Fibroblast of lung (primary cell): ENCODE measurements at places on chromosomes 5 and 9. TPM values are rescaled to one million over a fixed set of nuclear protein-coding genes. Genes with fewer than 3 reads are reported as not detected.

The PHF24 gene
- total RNA-seq = under 0.01 and 0.17 TPM in 2 replicates

The SLC2A6 gene
- total RNA-seq = 5.6 and 9.1 TPM in 2 replicates

The COL27A1 gene
- 3.6 and 5.4 TPM in 2 replicates for total RNA-seq

The C9orf152 gene
- total RNA-seq = under 0.01 TPM in 1 of 2 replicates, not detected in the other

The LPAR1 gene
- total RNA-seq = 146 and 222 TPM in 2 replicates

The GRXCR2 gene
- total RNA-seq = not detected in 2 replicates

DNA sequence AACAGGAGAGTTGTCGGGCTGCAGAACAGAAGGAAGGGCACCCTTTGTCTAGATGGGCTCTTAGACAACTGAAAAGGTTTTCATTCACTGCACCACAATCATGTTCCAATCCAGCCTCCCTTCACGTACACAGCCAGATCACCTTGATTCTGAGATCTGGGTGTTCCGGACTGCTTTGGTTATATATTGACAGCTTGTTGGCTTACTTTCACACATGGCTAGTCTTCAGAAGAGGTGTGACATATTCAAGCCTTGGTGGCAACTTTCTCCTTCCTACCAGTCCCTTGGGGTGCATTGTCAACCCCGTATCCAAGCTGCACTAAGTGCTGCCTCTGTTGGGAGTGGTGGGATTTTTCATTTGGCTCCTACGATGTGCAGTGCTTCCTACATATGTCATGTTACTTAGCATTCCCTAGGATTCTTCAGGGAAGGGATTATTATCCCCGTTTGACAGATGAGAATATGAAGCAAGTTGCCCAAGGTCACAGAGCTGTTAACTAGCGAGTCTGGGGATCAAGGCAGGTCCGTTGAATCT lies 100.6 kb downstream of the LIFR start:
- H3K4me1 ChIP-seq = peaks cover 1% of the 10 kb centered on the region
- no peaks in the 10 kb centered on the region for H3K27me3 ChIP-seq
- no peak overlapping the region for H3K4me3 ChIP-seq
- no peak overlapping the region for H3K27ac ChIP-seq
- H3K36me3 ChIP-seq = no peaks in the 10 kb centered on the region

DNA sequence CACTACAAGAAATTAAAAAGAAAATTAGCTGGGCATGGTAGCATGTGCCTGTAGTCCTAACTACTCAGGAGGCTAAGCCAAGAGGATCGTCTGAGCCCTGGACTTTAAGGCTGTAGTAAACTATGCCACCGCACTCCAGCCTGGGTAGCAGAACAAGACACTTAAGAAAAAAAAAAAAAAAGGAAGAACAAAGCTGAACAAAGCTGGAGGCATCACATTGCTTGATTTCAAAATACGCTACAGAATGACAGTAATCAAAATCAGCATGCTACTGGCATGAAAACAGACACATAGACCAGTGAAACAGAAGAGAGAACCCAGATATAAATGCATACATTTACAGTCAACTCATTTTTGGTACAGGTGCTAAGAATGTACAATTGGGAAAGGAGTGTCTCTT lies 14.5 kb upstream of the OTULIN start:
- H3K4me1 ChIP-seq = peaks cover 2% of the 10 kb centered on the region
- H3K27me3 ChIP-seq = no peaks in the 10 kb centered on the region
- no peak for DNase-seq
- no peaks in the 10 kb centered on the region for H3K36me3 ChIP-seq
- no peak overlapping the region for H3K27ac ChIP-seq

- H3K27ac ChIP-seq = no peak overlapping the region
- H3K36me3 ChIP-seq = no peaks in the 10 kb centered on the region
- DNase-seq = no peak
- H3K4me1 ChIP-seq = no peaks in the 10 kb centered on the region
Measured at GRCh38 chr9:69831611-69832010, 11.0 kb downstream of the CFAP95 start.

DNA sequence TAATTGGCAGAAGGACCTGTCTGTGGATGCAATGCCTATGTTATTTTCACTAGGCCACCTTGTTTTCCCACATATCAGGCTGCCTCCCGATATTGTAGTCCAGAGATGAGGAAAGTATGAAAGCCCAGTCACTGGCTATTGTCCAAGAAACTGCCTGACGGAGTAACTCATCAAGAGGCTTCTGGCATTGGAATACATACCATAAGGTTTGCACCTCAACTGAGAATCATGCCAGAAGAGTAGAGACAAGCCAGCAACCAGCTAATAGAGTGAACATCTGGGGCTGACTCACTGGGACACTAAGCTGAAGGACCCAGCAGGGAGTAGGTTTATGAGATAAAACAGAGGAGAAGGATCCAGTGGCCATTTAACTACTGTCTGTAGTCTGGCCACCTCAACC lies 137.2 kb upstream of the FST start:
- peaks cover 13% of the 10 kb centered on the region for H3K4me1 ChIP-seq
- no peaks in the 10 kb centered on the region for H3K36me3 ChIP-seq
- H3K27me3 ChIP-seq = no peaks in the 10 kb centered on the region

DNA sequence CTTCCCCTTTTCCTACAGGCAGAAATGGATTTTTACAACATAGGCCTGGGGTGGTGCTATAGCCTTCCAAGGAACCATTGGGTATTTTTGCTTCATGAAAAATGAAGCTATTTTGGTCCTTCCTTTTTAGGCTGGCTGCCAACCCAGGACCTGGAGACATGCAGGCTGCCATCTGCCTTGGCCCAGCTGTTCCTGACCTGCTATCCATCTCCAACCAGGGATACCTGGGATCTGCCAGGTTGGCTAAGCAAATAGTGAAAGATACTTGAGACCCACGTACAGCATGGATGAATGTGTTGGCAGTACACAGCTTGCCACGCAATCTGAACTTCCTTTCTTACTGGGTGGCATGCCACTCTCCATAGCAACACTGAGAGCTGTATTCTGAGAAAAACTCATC lies 31.1 kb downstream of the MRPS27 start:
- H3K27ac ChIP-seq = no peak overlapping the region
- H3K36me3 ChIP-seq = no peaks in the 10 kb centered on the region
- no peak overlapping the region for H3K4me3 ChIP-seq
- H3K27me3 ChIP-seq = no peaks in the 10 kb centered on the region
- no peaks in the 10 kb centered on the region for H3K4me1 ChIP-seq

DNA sequence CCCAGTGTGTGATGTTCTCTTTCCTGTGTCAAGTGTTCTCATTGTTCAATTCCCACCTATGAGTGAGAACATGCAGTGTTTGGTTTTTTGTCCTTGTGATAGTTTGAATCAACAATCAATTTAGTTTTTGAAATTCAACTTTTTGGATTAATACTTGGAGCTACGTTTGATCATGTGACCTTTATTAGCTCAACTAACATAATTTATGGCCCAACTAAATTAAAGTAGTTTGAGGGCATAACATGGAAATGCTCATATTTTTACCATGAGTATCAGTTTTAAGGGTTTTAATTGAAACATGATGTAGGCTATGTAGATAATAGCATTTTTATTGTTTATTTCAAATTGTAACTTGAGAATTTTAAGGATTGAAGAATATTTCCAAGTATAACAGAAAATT lies 168.0 kb downstream of the CCDC171 start:
- H3K27me3 ChIP-seq = no peaks in the 10 kb centered on the region
- no peaks in the 10 kb centered on the region for H3K36me3 ChIP-seq
- H3K4me1 ChIP-seq = peaks cover 2% of the 10 kb centered on the region
- H3K27ac ChIP-seq = no peak overlapping the region
- DNase-seq = no peak

DNA sequence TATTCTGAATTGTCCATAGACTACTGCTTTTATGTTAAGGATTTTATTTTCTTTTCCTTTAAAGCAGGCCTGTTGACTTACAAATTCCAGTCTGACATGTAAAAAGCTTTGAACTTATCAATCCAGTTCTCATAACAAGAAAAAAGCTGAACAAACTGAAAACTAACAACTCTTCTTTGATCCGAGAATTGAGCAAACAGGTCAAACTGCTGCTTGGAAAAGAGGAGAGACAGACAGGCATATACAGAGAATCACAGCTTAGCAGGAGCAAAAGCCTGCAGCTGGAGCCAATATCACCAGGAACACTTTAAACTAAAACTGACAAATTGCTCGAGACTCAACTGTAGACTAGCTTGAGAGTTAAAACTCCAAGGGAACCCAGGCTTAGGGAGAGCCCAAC lies 85.8 kb downstream of the HINT1 start:
- no peaks in the 10 kb centered on the region for H3K27me3 ChIP-seq
- H3K27ac ChIP-seq = no peak overlapping the region
- H3K36me3 ChIP-seq = no peaks in the 10 kb centered on the region
- no peaks in the 10 kb centered on the region for H3K4me1 ChIP-seq

GRCh38 chr9:2691626-2692025 lies 25.7 kb upstream of the KCNV2 start:
- no peak overlapping the region for H3K4me3 ChIP-seq
- H3K27ac ChIP-seq = no peak overlapping the region
- H3K36me3 ChIP-seq = no peaks in the 10 kb centered on the region
- DNase-seq = no peak
- no peaks in the 10 kb centered on the region for H3K27me3 ChIP-seq

- no peaks in the 10 kb centered on the region for H3K27me3 ChIP-seq
- no peak for DNase-seq
- H3K27ac ChIP-seq = no peak overlapping the region
- no peaks in the 10 kb centered on the region for H3K4me1 ChIP-seq
- H3K4me3 ChIP-seq = no peak overlapping the region
Measured at GRCh38 chr5:14277385-14278320, 134.5 kb downstream of the TRIO start.

GRCh38 chr9:80282766-80283165 lies 711.0 kb downstream of the TLE4 start:
- no peaks in the 10 kb centered on the region for H3K4me1 ChIP-seq
- no peaks in the 10 kb centered on the region for H3K27me3 ChIP-seq
- H3K4me3 ChIP-seq = no peak overlapping the region
- no peak overlapping the region for H3K27ac ChIP-seq
